ENCODE measurements at places on chromosomes 3 and 15.
A peak's percentile ranks its signal among the peaks of the same experiment; 100 is the strongest.

GRCh38 chr15:47405365-47406162, 311.7 kb upstream of the SEMA6D start:
- DNase-seq, result no peak

DNA sequence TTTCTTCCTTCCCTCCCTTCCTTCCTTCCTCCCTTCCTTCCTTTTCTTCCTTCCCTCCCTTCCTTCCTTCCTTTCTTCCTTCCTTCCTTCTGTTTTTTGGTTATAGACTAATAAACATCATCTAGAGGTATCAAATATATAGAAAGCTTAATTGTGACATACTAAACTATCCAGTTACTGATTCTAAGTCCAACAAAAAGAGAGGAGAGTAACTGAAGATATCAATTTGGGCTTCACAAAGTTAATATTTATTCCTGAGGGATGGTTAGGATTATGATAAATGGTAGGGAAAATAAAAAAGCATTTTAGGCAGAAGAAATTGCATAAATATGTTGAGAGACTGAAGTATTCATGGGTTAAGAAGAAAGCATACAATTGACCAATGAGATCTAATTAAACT, 7.8 kb upstream of the CLDN16 start:
- DNase-seq, result no peak

- peak; percentile 28 for DNase-seq
Measured at GRCh38 chr3:195559723-195560409, 16.7 kb upstream of the PPP1R2 start.

DNA sequence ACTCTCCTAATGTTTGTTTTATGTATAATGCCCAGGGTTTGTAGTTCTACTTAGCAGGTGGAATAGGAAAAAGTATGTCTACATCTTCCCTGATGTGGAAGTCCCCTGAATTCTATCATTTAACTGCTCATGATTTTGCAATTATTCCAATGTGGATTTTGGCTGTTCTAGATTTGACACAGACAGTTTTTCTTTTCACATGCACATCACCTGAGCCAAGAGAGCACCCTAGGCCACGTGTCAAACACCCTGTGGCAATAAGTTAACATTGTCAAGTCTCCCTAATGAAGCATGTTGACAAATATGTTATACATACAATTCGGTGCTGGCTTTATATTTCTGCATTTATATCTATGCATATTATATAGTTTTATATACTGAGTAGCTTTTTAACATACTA, 70.0 kb upstream of the SUCLG2 start:
- no peak for DNase-seq

DNA sequence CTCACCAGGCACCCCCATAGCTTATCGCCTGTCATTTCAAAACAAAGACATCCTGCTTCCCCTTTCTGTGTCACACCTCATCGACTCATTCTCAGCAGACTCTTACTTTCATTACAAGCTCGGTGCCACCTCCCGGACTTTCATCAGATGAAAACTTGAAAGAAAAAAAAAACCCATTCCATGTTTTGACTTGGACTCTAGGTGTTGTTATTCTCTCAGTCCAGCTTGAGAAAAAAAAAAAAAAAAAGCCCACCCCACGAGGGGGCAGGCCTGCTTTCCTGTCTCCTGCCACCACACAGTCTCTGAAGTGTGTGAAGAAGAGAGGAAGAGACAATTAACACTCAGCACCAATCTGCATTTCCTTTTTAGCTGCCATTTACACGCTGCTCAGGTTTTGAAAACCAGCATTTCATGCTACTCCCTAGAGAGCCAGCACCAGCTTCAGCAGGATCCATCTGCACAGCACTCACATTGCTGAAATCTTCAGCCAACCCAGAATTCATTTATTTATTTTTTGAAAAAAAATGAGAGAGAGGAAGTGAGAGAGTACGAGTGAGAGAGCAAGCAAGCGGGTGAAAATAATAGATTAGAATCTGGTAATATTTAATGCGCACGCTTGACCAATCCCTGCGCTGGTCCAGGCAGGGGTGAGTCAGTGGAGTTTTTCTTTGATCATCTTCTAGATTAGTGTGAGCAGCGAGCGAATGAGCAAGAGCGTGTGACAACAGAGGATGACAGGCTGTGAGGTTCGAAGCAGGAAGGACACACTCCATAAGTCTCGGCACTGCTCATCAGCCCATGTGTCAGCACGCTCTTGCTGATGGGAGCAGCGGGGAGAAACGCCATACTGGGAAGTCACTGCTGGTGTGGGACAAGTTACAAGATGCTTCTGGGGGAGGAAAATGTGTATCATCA, 23.5 kb downstream of the ZNF80 start:
- peak; percentile 95 for DNase-seq

All from suppressor macrophage treated with lipopolysaccharide for 1 hour (primary cell).